ENCODE measurements at places on chromosomes 13 and 19.

- DNase-seq: no peak
Measured at GRCh38 chr19:52741951-52742485, 7.2 kb upstream of the ZNF611 start.

DNA sequence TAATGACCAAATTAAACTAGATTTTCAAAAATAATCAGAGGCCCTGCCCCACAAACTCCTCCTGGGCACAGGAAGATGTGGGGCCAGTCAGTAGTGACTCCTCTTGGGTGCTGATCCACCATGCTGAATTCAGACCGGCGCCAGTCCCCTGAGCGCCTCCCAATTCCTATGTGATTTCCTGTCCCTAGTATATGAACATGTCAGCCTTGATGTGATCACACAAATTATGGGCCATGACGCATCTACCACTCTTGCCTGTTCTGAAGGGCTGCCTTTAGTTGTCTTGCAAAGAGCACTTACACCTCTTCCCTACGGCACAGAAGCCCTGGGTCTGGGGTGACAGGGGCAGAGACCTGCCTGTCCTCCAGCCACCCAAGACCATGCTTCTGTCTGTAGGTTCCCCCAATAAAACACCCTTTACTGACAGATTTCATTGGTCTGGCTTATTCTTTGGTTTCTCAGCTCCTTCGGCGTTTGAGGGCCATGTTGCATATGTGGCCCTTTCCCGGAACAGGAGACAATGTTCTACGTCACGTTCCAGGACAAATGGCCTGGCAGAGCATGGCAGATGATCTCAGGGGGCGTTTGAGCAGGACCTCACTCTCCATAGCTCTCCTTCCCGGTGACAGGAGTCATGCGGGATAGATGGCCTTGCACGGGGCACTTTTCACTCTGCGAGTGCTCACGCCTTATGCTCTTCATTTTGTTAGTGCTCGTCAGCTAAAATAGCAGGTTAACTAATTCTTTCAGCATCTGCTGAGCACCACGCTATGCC lies 5.6 kb upstream of the ATP11A start:
- DNase-seq: no peak

DNA sequence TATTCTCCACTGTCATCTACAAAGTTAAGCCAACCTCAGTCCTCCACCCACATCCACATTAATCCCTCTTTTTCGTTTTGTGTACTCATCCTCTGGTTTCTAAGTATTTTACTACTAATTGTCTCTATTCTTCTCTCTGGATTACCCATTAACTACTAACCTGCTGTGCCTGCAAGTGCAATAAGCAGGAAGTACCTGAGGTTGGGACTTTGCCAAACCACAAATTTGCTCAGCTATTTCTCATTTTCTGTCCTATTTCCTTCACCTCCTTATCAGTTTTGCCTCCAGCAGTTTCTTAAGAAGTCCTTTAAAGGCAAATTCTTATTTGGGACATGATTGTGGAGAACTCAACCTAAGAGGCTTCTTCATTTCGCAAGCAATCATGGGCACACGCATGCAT lies 1708.9 kb downstream of the SLITRK5 start:
- DNase-seq: no peak

DNA sequence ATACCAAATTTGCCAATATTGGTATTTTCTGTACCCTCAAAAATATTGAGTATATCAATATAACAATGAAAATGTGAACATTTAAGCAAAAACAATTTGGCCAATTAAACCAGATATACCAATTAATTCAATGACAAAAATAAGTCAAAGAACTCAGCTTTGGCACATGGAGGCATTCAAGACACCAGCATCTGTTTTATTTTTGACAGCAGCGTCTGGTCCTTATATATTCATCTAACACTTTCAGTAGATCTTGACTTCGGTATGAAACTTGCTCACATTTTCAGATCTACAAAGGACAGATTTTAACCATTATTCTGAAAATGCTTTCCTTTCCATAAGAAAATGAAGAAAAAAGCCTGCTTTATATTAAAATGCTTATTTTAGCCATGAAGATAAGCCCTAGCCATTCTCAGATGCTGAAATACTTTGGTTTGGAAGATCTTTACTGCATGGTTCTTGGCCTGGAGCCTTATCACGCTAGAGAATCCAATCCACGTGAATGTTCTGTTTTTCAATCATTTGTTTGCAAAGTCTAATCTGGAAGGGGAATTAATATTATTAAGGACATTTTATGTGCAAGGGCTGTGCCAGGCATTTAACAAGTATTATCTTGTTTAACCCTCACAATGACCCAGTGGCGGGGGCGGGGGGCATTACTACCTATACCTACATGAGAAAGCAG lies 132.2 kb downstream of the DLEU7 start:
- DNase-seq: no peak

DNA sequence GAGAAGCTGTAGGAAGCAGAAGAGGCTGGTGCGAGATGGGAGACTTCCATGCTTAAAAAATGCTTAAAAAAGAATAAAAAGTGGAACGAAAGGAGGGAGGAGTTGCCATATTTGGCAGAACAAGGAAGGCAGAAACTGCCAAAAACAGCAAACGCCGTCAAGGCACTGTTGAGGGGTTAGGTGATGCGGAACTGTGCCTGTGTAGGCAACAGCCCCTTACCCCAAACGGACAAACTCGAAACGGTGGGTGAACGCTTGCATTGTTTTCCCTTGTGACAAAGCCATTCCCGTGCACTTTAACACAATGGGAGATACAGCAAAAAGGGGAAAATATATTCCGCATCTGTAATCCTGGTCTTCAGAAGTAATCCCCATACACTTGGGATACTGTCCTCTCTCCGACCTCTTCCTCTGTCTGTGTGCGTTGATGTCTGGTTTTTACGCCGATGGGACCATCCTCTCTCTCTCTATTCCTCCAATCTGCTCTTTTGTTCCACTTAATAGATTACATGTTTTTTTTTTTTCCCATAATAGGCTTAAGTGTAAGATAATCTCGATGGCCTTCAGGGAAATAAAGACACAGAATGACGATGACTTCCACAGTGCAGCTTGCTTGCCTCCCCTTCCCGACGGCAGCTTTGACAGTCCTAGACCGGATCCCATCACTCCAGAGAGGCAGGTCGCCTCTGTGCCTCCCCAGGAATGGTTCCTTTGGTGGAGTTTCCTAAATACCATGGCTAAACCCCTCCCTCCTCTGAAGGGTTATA lies 132.7 kb upstream of the RNF113B start:
- DNase-seq: no peak

DNA sequence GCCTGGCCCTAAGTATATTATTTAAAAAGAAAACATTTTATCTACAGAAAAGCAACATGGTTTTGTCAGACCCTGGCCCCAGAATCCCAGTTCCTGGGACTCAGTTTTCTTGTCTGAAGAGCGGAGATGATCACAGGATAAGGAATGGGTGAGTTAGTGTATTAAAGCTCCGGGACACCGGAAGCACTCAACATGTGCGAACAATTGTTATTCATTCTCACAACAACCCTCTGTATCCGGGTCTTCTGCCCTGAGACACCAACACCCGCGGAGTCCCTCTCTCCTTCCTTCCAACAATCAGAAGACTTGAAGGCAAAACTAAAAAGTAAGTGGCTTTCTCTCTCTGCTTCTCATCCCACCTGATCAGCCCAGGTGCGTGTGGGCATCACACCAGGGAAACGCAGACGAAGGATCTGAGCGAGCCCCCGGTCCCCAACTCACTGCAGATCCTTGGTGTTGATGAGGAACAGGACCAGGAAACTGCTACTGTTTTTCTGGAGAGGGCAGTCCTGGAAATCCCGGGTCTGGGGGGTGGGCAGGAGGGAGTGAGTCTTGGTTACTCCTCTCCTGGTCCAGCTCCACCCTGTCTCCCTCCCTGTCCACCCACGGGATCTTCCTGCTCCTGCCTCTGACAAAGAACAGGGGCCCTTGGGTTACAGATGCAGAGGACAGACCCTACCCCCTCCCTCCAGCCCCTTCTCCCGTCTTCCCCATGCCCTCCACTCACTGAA lies 2.0 kb downstream of the GPR108 start:
- DNase-seq: peak; percentile 22

GRCh38 chr13:98890186-98890585 lies 87.7 kb downstream of the DOCK9 start:
- no peak for DNase-seq

DNA sequence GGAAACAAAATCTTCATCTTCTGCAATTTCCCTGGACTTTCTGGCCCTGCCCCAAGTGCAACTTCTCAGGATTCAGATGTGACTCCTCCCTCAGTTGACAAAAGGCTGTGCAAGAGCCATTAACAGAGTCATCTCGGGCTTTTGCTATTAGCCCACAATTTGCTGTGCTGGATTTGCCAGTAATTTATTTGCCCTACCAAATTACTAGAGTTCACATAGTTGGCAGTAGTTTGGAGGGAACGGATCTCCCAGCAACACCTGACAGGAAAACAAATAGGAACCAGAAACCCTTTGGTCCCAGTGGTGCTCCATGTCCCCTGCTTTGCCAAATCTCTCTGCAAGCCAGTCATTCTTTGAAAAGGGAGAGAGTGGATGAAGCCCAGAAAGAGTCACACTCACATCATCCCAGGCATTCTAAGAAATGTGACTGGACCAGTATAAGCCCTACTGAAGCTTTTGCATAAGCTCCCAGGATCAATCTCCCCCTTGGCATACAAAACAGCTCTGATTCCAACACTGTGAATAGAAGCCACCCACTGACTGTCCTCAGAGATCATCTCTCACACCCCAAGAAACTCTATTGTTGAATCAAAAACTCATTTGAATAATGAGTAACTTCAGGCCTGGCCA lies 350.1 kb upstream of the NBEA start:
- DNase-seq: no peak

GRCh38 chr13:43054803-43055802 lies 31.7 kb downstream of the DNAJC15 start:
- peak; percentile 5 for DNase-seq

GRCh38 chr19:38304866-38305429 lies 897 bp downstream of the C19orf33 start:
- peak; percentile 44 for DNase-seq

GRCh38 chr19:57978586-57979289 lies 4.4 kb upstream of the C19orf18 start:
- no peak for DNase-seq

GRCh38 chr19:5514001-5514400 lies 53.8 kb downstream of the TINCR start:
- no peak for DNase-seq

- no peak for DNase-seq
Measured at GRCh38 chr13:113660066-113660465, 2.1 kb upstream of the ATP4B start.

- no peak for DNase-seq
Measured at GRCh38 chr19:17499648-17500446, 11.6 kb upstream of the PGLS start.

DNA sequence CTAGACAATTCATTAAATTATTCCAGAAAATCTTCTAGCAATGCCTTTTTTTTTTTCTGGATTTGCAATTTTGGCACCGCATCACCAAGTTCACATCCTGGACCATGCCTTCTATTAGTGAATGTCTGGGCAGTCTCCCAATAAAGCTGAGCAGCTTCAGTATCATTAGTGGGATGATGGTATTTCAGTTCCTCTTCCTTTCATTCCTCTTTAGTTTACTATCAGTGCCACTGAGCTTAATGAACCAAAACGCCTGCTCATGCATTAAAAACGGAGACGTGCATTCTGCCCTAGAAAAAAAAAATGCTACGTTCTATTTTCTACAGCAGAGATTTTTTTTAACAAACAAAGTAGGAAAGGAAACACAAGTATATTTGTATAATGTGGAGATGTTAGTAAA lies 343.0 kb downstream of the PCDH9 start:
- DNase-seq: no peak
